Keratinocyte (primary cell): ENCODE measurements at places on chromosomes 1 and 21.

- H3K4me3 ChIP-seq, result no peak overlapping the region
- peaks cover 13% of the 10 kb centered on the region for H3K4me1 ChIP-seq
- H3K27ac ChIP-seq, result no peak overlapping the region
- H3K36me3 ChIP-seq, result no peaks in the 10 kb centered on the region
- peaks cover 29% of the 10 kb centered on the region for H3K27me3 ChIP-seq
Observed at GRCh38 chr1:31767225-31767624, 3.1 kb upstream of the ADGRB2 start.

- H3K36me3 ChIP-seq, result peaks cover 23% of the 10 kb centered on the region
- H3K27ac ChIP-seq, result peak overlapping the region; percentile 92
- DNase-seq, result no peak
- peak overlapping the region; percentile 84 for H3K4me3 ChIP-seq
- no peaks in the 10 kb centered on the region for H3K27me3 ChIP-seq
Observed at GRCh38 chr1:200895801-200896530, 1.3 kb downstream of the INAVA start.

- H3K36me3 ChIP-seq, result no peaks in the 10 kb centered on the region
- DNase-seq, result no peak
- peaks cover 62% of the 10 kb centered on the region for H3K27me3 ChIP-seq
- H3K27ac ChIP-seq, result no peak overlapping the region
Observed at GRCh38 chr1:18716112-18716784, 85.6 kb downstream of the PAX7 start.

DNA sequence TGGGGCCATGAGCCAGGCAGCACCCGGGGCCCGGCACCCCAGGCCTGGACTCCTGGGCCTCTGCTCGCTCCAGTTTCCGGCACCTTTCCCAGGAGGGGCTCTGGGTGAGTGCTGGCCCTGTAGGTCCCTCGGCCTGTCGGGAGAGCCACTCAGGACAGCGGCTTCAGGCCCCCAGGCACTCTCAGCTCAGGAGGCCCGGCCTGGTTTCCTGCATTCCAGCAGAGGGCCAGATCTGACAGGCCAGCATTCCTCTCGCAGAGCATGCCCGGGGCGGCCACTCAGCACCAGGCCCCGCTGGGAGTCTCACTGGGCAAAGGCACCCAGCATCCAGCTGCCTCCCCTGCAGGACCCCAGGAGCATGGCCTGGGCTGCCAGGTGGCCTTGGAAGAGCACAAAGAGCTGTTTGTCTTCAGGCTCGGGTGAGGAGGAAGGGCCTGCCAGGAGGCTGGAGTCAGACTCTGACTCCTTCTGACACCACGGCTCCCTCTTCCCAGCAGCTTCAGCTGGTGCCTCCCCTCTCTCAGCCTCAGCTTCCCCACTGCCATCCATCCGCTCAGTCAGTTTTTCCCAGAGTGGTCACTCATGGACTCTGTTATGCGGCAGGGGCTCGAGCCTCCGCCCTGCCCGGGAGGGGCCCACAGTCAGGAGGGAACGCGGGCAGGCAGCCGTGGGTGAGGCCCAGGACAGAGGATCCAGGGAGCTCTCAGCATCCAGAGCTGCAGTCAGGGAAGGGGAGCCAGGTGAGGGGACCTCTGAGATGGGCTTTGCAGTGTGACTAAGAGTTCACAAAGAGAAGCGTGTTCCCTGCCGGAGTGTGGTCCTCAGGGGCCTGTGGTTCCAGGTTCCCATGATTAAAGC lies 51.7 kb downstream of the WNT9A start:
- H3K4me3 ChIP-seq, result no peak overlapping the region
- no peak for DNase-seq
- H3K4me1 ChIP-seq, result peaks cover 3% of the 10 kb centered on the region
- no peak overlapping the region for H3K27ac ChIP-seq
- no peaks in the 10 kb centered on the region for H3K36me3 ChIP-seq

DNA sequence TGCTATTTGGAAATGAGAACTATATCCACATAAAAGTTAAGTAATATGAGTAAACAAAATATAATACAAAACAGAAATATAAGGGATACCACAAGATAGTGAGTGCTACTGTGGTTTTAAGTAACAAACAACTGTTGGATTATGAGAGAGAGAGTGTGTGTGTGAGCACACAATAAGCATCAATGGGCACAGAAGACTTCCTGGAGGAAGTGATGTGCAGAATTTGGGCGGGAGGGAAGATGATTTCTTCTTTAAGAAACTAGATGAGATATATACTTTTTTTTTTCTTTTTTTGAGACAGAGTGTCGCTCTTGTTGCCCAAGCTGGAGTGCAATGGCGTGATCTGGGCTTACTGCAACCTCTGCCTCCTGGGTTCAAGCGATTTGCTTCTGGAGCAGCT lies 7.9 kb upstream of the IER5 start:
- no peaks in the 10 kb centered on the region for H3K36me3 ChIP-seq
- no peak for DNase-seq
- no peaks in the 10 kb centered on the region for H3K27me3 ChIP-seq
- H3K4me1 ChIP-seq, result peaks cover 21% of the 10 kb centered on the region
- H3K27ac ChIP-seq, result no peak overlapping the region
- no peak overlapping the region for H3K4me3 ChIP-seq
